Epithelial cell of proximal tubule (primary cell): ENCODE measurements at places on chromosomes 5 and 9. TPM values are rescaled to one million over a fixed set of nuclear protein-coding genes. Genes with fewer than 3 reads are reported as not detected.

GRCh38 chr9:134592018-134592818 lies 49.4 kb upstream of the COL5A1 start:
- DNase-seq = no peak

- no peak for DNase-seq
Measured at GRCh38 chr5:164561933-164562872, 1056.8 kb downstream of the MAT2B start.

DNA sequence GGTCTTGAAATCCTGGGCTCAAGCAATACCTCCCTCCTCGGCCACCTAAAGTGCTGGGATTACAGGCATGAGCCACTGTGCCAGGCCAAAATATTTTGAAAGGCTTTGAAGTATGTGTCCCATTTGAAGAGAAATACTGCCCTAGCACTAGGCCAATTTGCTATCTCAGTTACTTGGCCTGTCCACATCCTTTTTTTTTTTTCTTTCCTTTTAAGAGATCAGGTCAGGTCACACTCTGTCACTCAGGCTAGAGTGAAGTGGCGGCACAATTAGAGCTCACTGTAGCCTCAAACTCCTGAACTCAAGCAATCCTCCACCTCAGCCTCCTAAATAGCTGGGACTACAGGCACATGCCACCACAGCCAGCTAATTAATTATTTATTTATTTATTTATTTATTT lies 84.2 kb downstream of the NR6A1 start:
- DNase-seq = no peak

DNA sequence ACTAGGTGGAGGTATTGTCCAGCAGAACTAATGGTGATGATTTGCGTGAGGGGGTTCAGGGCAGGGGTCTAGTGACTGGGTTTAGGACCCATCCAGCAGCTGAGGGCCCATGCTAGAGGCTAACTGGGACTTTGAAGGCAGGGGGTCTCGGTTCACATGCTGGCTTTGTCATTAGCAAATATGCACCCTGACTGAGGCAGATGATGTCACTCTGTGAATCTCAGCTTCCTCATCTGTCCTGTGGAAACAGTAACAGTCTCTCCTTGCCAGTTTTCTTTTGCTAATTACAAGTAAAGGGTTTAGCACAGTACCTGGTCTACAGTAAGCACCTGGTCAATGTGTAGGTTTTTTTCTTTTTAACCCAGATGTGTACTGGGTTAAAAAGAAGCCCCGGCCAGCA lies 5.2 kb downstream of the SH2D3C start:
- no peak for DNase-seq

GRCh38 chr5:54794135-54794975 lies 191.0 kb downstream of the ESM1 start:
- DNase-seq = no peak

GRCh38 chr9:107308461-107308860 lies 25.4 kb downstream of the RAD23B start:
- DNase-seq = no peak

GRCh38 chr9:90821697-90822096 lies 20.1 kb downstream of the SYK start:
- no peak for DNase-seq

- no peak for DNase-seq
Measured at GRCh38 chr5:44942524-44943001, 133.8 kb downstream of the MRPS30 start.

DNA sequence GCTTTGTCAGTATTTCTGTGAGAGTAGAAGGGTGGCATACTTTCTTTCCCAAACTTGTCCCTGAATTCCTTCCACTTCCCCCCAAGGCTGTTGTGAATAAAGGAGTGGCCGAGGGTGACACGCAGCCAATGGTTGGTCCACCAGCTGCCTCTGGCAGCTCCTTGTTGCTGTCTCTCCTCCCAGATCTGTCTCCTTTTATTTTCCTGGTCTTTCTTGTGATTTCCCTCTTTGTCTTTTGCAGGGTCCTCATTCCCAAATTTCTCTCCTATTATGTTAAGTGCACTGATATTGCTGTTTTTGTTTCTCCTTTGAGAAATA lies 137.5 kb upstream of the HMHB1 start:
- DNase-seq = no peak

GRCh38 chr9:94974154-94974879 lies 247.8 kb downstream of the AOPEP start:
- no peak for DNase-seq

- no peak for DNase-seq
Measured at GRCh38 chr5:1153428-1153827, 41.6 kb upstream of the SLC12A7 start.

DNA sequence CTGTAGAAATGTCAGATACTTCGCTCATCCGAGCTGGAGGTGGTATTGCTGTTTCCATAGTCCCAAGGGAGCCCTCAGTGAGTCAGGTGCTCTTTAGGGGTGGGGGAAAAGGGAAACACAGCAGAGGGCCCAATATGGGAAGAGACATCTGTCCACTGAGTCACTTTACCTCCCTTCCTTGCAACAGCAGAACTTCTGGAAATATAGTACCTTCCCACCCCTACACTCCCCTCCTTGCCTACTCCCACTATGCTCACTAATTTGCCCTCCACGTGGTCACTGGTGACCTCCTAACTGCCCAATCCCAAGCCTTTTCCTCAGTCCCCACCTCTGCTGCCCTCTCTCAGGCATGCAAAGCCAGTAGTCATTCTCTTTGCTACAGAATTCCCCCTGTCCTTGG lies 1.9 kb downstream of the HK3 start:
- DNase-seq = no peak

EQTN gene
- total RNA-seq = not detected in 2 replicates

OSMR gene
- 20.1 and 25.5 TPM in 2 replicates for total RNA-seq

GABRG2 gene
- total RNA-seq = not detected in 2 replicates

SLC36A3 gene
- total RNA-seq = not detected in 2 replicates

UGT3A1 gene
- 0.12 TPM in 1 of 2 replicates, not detected in the other for total RNA-seq

BASP1 gene
- 106 and 135 TPM in 2 replicates for total RNA-seq

PCDHB4 gene
- not detected in 2 replicates for total RNA-seq

NPR3 gene
- total RNA-seq = 0.14 and 0.29 TPM in 2 replicates

PCDHGA1 gene
- 0.29 and 0.75 TPM in 2 replicates for total RNA-seq

RGS14 gene
- total RNA-seq = 17.1 and 19.6 TPM in 2 replicates

WDR55 gene
- total RNA-seq = 14.6 and 23.4 TPM in 2 replicates
